Substantia nigra (tissue), 51 donors: ENCODE measurements at places on chromosomes 1 and 21.

DNA sequence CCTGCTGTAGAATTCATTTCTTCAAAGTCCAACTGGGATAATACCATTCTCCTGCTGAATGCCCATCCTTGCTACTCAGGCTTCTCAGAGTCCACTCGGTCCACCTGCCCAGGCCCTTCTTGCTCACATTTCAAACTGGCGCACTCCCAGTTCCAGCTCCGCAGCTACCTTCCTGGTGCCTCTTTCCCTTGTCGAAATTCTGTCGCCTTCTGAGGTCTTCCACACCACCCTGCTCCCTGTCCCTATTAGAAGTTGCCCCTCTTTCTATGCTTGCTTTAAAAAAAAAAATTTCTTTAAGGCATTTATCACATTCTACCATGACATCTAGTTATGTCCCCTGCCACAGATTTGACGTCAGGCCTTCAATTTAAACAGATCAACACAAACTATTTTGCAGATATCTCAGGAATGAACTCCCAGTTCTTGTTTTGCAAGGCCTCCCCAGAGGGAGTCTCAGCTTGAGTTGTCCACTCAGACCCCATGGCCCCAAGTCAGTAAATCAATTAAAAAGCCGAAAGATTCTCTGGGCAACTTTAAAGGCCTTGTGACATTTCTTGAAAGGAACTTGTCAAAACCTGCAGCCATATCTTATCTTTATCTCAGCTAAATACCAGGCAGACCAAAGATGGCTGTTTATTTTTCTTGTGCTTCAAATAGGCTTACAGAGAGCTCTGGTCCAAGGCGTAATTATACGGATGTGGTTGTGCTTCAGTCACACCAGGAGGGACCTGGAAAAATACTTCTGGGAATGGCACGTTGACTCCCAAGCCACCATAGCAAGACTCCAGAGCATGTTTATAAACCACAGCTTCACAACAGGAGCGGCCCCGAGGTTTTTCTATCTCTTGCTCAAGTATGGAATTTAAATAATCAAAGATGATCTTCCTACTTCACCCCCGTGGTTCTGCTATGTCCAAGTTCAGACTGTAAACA is 2.2 kb downstream of the FAM89A start:
- no peak for DNase-seq

- no peak for DNase-seq
Measured at GRCh38 chr1:226904772-226905171, 34.4 kb downstream of the PSEN2 start.

GRCh38 chr1:64282351-64282750 is 78.9 kb downstream of the UBE2U start:
- peak; percentile 3 for DNase-seq

- no peak for DNase-seq
Measured at GRCh38 chr1:66285618-66286270, 248.2 kb upstream of the SGIP1 start.

DNA sequence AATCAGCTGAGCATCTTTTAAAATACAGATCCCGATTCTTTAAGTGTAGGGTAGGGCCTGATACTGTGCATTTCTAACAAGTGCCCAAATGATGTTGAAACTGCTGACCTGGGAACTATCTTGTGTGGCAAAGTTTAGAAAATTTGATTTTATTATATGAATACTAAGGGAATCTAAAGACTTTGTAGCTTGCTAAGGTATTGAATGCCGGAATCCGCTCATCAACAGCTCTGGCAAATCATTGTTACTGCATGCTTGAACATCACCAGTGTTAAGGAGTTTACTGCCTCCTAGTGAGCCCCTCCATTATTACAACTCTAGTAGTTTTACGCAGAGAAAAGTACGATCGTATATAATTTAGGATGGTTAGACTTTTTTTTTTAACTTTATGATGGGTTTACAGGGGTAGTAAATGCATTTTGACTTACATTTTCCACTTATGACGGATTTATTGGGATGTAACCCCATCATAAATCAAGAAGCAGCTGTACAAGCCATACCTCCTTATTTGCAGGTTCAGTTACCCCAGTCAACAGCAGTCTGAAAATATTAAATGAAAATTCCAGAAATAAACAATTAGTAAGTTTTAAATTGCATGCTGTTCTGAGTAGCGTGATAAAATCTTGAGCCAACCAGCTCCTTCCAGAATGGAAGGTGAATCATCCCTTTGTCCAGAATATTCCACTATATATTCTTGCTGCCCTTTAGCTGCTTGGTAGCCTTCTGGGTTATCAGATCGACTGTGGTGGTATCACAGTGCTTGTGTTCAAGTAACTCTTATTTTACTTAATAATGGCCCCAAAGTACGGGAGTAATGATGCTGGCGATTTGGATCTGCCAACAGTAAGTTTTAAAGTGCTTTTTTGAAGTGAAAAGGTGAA is 892 bp downstream of the TYW3 start:
- no peak for DNase-seq

DNA sequence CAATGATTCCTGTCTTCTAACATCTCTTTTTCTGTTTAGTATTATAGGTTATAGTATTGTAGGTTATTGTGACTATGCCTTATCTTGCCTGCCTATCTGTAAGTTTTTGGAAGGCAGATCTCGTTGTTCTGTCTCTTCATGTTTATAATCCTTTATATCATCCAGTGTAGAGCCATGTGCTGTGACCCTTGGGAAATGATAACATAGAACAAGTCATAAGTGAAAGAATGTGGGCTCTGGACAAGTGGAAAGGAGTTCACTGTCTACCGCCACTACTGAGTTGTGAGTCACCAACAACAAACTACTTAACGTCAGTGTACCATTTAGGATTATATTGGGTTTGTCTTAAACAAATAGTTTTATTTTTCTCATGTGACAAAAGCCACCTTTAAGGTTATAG is 139.3 kb downstream of the LYPLAL1 start:
- DNase-seq: no peak

DNA sequence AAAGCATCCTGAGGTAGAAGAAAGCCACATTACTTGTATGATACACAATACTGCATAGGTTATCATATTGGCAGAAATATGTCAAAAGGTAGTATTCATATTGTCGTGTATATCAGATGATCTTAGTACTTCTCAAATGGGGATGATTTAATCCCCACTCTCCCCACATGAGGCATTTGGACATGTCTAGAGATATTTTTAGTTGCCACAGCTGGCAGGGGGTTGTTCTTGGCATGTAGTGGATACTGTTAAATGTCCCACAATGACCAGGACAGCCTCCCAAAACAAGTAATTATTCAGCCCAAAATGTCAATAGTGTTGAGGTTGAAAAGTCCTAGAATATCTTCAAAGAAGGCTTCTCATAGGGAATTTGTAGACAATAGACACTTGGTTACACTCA is 162.8 kb downstream of the NEGR1 start:
- no peak for DNase-seq
